ENCODE measurements at places on chromosomes 13 and 19. TPM values are rescaled to one million over a fixed set of nuclear protein-coding genes. Genes with fewer than 3 reads are reported as not detected.

- DNase-seq: no peak
These were observed 9.0 kb downstream of the EPS15L1 start for GRCh38 chr19:16462757-16463250.

The KIR2DL3 gene
- not detected for total RNA-seq

The SIPA1L3 gene
- 9.7 TPM for total RNA-seq

DNA sequence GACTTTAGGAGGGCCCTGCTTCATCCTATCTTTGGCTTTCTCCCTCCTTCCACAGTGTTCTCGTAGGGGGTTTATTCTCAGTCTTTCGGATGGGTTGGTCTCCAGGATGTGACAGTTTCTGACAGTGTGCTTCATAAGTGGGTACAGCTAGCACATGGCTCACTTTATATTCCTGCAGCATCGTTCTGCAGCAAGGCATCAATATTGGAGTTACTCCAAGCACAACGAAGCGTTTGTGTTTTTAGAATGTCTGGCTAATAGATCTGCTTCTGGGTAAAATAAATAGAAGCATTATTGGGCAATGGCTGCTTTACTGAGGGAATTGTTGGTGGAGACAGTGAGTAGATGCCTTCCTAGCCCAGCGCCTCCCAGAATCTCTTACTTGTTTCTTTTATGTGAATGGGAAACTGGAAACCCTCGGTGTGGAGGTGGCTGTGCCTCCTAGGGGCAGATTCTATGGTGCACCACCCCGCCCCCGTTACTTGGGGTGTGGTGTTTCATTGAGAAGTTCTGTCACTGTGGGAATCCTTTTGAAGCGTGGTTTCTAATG, 2.0 kb downstream of the FARP1 start:
- DNase-seq: no peak
